ENCODE measurements at places on chromosomes 6 and 20. TPM values are rescaled to one million over a fixed set of nuclear protein-coding genes. Genes with fewer than 3 reads are reported as not detected.
A peak's percentile ranks its signal among the peaks of the same experiment; 100 is the strongest.

DNA sequence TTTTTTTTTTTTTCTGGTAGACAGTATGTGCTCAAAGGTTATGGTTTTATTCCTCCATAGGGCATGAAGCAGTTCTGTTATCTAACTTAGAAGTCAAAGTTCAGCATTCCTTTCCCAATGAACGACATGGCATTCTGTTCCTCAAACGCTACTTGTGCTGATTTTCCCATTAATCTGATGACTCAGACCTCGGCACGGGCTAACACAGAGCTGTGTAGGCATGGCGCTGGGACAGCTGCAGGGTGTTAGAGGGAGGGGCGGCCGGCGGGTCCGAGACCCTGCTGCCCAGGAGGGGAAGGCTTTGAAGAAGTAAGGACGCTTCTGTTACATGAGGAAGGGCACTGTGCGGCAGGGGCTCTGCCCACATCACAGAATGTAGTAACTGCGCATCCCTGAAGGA is 93.6 kb upstream of the AGPAT4 start:
- ATAC-seq = no peak

DNA sequence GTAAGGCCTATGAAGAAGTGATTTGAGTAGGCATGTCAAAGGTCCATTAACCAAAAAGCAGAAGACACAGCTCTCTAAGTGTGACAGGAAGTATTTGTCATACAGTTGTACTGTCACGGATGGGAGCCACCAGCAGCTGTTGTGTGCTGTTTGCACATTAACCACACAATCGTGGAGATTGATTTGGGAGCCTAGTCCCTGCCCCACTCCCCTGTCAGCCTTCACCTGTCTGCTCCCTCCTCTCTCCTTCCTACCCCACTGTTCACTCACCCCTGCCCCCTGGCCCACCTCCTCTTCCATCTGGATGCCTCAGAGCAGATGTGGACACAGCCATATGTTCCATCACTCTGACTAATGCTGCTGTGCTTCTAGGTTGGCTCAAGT is 124.7 kb upstream of the SPACA1 start:
- peak; percentile 59 for ATAC-seq

- no peak for ATAC-seq
Measured at GRCh38 chr6:149157126-149157525, 160.4 kb upstream of the TAB2 start.

Gene DOK5
- total RNA-seq = 0.12 TPM

Data from esophagus mucosa (tissue), 1 donor.